GF-D8 (cell line): ENCODE measurements at places on chromosomes 3 and 15.
A peak's percentile ranks its signal among the peaks of the same experiment; 100 is the strongest.

DNA sequence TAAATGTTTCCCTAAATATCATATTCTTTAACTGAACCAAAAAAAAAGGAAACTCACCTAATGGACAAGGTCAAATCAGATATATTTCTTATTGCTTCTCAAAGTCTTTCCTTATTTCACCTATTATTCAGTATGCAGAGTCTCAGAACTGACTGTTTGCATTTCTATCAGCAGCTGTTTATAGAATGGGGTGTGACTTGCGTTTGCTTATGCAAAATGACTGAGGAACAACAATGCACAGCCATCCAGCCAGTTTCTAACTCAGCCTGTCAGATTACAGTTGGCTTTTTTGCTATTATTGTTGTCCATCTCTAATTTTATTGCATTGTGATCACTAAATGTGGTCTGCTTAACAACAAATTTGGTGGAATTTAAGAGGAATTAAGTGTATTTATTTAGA lies 40.7 kb downstream of the RAB27A start:
- no peak for DNase-seq

GRCh38 chr3:127809211-127809610 lies 13.1 kb downstream of the MGLL start:
- no peak for DNase-seq

GRCh38 chr3:10286596-10287295 lies 6.0 kb downstream of the GHRL start:
- no peak for DNase-seq

DNA sequence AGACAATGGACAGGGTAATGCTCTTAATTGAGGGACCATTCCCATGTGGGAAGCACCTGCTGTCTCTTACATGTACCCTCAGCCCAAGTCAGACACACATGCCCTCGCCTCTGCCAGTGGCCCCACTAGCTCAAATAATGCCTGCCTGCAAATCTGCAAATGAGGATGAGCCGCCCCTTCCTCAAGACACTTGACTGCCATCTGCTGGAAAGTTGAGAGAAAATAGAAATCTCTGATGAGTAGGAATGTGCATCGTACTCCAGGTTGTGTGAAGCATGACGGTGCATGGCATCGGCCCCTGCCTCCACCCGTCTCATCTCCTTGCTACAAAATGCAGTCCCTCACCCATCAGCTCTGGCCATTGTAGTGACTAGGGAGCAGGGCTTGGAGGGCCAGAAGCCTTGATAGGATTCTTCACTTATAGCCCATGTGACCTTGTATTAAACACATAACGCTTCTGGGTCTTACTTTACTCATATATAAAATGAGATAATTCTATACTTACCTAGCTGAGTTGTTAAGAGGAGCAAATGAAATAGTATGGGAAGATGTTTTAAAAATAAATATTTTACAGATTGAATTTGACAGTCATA lies 6.3 kb upstream of the SCN5A start:
- no peak for DNase-seq

DNA sequence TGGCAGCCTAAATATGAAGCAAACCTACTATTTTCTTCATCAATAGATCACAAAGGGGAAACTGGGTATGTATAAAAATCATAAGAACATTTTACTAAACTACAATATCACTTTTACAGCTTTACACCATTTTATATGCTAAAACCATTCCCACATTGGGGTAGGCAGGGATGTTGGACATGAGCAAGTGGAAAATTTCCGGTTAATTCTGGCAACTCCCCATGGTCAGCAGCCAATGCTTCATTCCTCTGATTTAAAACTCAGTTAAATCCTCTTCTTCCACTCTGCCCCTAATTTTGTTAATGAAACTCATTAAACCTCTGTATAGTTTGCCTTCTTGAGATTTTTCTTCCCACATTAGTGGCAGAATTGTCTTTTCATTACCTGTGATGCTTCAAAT lies 552.5 kb upstream of the NECTIN3 start:
- DNase-seq, result no peak

GRCh38 chr3:171503817-171504216 lies 43.6 kb upstream of the TNIK start:
- DNase-seq, result no peak

GRCh38 chr3:124837730-124838186 lies 49.4 kb downstream of the ITGB5 start:
- no peak for DNase-seq

GRCh38 chr3:26280517-26280916 lies 342.1 kb upstream of the LRRC3B start:
- DNase-seq, result no peak

DNA sequence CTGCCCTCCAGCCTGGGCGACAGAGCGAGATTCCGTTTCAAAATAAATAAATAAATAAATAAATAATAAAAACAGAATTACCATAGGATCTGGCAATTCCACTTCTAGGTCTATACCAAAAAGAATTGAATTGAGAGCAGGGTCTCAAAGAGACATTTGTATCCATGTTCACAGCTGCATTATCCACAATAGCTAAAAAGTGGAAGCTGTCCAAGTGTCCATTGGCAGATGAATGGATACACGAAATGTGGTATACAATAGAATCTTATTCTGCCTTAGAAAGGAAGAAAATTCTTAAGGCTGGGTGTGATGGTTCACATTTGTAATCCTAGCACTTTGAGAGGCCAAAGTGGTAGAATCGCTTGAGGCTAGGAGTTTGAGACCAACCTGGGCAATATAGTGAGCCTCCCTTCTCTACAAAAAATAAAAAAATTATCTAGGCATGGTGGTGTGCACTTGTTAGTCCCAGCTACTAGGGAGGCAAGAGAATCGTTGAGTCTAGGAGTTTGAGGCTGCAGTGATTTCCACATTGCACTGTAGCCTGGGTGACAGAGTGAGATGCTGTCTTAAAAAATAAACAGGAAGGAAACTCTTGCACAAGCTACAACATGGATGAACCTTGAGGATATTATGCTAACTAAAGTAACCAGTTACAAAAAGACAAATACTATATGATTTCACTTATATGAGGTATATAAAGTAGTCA lies 24.2 kb downstream of the PFKFB4 start:
- DNase-seq, result no peak

- no peak for DNase-seq
Measured at GRCh38 chr3:127544803-127545201, 45.7 kb downstream of the TPRA1 start.

DNA sequence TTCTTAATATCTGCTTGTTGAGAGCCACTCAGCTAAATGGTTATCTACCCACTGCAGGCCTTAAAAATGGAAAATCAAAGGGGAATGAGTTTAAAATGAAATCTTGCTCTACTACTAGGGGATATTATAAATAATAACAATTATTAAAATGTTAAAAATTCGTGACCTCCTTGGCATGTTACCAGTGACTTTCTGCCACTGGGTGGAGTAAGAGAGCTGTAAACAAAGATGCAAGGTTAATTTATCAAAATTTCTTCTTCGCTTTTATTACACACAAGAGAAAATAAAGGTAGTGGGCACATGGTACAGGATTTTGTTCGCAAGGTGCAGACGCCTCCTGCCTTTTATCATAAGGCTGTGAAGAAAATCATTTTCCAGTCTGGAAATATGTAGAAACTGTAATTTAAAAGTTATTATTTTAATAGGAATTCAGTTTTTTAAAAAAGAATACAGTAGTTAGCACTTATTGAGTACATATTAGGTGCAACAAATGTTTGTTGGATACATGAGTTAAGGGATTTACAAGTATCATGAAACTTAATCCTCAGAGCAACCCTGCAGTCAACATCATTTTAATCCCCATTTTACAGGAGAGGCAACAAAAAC lies 272.6 kb downstream of the SUCLG2 start:
- no peak for DNase-seq

- no peak for DNase-seq
Measured at GRCh38 chr15:47983533-47983932, 137.3 kb upstream of the SLC24A5 start.

DNA sequence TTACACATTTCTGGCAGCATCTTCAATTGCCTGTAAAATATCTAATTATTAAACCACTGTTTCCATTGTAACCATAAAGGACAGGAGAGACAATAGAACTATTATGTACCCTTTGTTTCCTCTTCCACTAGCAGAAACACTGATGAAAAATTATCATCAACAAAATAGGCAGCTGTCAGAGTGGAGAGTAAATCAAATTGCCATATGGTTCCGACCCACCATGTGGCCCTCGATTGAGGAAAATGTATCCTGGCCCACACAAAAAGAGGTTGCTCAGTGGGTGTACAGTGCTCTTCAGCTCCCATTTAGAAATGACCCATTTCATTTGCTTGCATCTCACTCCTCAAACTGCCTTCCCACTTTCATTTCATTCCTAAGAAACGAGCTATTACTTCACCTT lies 570.6 kb upstream of the UBE2E2 start:
- no peak for DNase-seq

DNA sequence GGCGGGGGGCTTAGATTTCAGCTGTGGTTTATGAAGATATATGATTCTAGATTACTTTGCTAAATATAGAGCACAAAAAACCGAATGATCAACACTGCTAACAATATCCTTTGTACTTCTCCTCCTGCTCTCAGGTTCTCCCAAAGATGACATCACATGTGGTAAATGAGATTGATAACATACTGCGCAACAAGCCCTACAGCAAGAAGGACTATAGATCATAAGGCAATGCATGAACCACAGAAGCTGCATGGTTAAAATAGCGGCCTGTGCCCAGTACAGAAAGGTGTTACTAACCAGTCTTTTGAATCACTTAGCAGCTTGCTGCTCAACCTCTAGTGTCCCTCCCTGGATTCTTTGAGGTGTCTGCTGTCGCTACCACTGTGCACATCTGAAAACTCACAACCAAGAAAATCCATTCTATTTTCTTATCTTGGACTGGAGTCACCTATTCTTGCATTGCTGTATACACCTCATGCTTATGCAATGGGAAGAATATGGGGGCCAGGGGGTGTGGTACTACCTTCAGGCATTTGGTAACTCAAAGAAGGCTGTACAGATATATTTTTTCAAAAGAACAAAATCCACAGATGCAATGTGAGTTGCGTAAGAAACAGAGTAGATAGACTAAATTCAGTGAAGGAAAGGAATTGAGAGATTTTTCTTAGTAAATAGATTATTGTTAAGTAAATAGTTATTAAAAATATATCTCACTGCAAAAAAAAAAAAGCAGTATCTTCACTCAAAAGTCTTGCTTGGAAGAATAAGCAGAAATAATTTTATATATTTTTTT lies 18.2 kb downstream of the SSR3 start:
- no peak for DNase-seq

GRCh38 chr3:136239094-136239493 lies 11.0 kb upstream of the PCCB start:
- no peak for DNase-seq

GRCh38 chr15:38085931-38086568 lies 151.6 kb downstream of the TMCO5A start:
- no peak for DNase-seq

GRCh38 chr15:89088605-89089315 lies 504 bp downstream of the ABHD2 start:
- no peak for DNase-seq

DNA sequence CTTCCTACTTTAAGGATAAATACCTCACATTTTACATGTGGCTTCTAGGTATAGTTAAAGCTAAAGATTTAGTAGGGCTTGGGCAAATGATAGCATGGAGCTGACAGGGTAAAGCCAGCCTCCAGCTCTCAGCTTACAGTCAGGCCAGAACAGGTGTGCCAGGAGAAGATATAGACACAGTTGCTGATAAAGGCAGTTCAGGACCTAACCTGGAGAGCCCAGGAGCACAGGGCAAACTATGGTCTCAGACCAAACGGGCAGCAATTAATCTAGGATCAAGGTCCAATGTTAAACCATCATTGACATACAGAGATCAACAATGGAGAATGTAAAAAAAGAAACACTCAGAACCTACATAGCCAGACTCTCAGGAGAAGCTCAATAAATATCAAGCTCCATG lies 4.0 kb downstream of the WDR49 start:
- DNase-seq, result no peak

DNA sequence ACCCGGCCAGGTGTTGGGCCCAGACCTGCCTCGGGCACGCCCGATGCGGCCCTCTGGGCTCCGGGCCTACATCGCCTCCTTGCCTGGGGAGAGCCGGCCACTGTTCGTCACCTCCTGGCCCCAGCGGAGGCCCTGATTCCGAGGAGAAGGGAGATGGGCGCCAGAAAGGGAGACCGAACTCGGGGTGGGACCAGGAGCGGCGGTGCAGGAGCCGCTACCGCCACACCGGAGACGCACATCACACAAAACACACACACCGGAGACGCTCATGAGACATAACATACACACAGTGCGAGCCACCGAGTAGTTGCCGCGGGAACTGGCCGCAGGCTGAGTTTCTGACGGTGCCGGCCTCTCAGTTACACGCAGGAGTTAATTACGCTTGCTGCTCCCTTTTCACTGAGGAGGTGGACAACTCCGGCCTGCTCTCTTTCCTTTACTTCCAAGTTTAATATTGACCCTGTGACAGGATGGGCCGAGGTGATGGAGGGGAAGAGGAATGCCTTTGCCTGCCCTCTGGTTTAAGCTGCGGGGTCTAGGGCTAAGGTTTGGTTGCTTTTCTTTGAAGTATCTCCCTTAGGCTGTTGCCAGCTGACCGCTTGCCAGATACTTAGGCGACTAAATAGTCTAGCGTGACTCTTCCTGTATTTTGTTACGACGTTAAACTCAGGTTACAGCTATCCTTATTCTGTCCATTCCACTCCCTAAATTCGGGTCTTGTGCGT lies 570 bp downstream of the PCNP start:
- DNase-seq, result peak; percentile 25

GRCh38 chr3:71120012-71120411 lies 463.5 kb downstream of the FOXP1 start:
- no peak for DNase-seq

GRCh38 chr15:57421110-57421509 lies 44.8 kb downstream of the CGNL1 start:
- DNase-seq, result no peak

DNA sequence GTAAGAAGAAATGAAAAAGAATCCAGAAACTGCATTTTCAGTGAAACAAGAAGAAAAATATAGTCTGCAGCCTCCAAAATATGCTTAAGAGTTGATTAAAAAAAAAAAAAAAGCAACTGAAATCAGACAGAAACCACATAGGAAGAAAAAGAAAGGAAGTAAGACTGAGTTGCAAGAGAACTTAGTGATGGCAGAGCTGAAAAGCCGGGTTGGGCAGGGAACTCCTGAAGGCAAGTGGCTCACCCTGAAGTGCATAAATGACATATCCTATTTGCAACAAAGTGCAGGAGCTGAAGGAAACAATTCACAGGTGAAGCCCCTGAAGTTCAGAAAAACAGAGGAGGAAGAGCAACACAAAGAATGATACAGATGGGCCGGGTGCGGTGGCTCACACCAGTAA lies 108.8 kb upstream of the SLC25A36 start:
- DNase-seq, result no peak

DNA sequence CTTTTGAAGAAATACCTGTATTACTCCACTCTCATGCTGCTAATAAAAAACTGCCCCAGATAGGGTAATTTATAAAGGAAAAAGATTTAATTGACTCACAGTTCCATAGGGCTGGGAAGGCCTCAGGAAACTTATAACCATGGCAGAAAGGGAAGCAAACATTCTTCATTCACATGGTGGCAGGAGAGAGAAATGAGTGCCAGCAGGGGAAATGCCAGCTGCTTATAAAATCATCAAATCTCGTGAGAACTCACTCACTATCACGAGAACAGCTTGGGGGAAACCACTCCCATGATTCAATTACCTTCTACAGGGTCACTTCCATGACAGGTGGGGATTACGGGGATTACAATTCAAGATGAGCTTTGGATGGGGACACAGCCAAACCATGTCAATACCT lies 18.7 kb downstream of the MFSD1 start:
- DNase-seq, result no peak
